ENCODE measurements at places on chromosomes 13 and 19. TPM values are rescaled to one million over a fixed set of nuclear protein-coding genes. Genes with fewer than 3 reads are reported as not detected.

- no peak for DNase-seq
Measured at GRCh38 chr19:44722131-44723121, 23.5 kb downstream of the CEACAM16 start.

GRCh38 chr13:66314911-66315310 lies 915.2 kb downstream of the PCDH9 start:
- no peak for DNase-seq

DNA sequence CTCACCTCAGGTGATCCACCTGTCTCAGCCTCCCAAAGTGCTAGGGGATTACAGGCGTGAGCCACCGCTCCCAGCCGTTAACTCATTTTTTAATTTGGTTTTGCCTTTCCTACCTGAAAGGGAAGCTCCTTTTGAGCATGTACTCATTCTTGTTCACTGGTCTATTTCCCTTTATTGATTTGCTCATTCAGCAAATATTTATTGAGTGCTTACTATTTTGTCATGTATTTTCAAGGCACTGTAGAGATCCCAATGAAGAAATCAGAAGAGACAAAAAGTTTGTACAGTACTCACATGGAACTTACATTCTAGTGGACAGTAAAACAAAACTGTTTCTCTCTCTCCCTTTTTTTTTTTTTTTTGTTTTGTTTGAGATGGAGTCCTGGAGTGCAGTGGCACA lies 13.8 kb downstream of the SPACA6 start:
- DNase-seq = no peak

GRCh38 chr13:23267571-23267970 lies 86.8 kb downstream of the SGCG start:
- DNase-seq = no peak

GRCh38 chr19:18227781-18228271 lies 1.6 kb upstream of the PDE4C start:
- DNase-seq = no peak

Gene C1QTNF9B
- polyA plus RNA-seq = not detected

Gene ATP8B3
- 1.7 TPM for polyA plus RNA-seq

Gene SERPINE3
- 0.89 TPM for polyA plus RNA-seq

Gene NBEA
- polyA plus RNA-seq = 61.3 TPM

- DNase-seq = no peak
Measured at GRCh38 chr13:28173793-28174192, 35.4 kb downstream of the PAN3 start.

Gene SEMA6B
- polyA plus RNA-seq = 66.8 TPM

Data from spinal cord (tissue), 10 donors.